ENCODE measurements at places on chromosomes 4 and X.

GRCh38 chrX:139008185-139008584, 296.7 kb upstream of the FGF13 start:
- no peak for DNase-seq

GRCh38 chr4:165838575-165838974, 34.5 kb upstream of the TLL1 start:
- no peak for DNase-seq

DNA sequence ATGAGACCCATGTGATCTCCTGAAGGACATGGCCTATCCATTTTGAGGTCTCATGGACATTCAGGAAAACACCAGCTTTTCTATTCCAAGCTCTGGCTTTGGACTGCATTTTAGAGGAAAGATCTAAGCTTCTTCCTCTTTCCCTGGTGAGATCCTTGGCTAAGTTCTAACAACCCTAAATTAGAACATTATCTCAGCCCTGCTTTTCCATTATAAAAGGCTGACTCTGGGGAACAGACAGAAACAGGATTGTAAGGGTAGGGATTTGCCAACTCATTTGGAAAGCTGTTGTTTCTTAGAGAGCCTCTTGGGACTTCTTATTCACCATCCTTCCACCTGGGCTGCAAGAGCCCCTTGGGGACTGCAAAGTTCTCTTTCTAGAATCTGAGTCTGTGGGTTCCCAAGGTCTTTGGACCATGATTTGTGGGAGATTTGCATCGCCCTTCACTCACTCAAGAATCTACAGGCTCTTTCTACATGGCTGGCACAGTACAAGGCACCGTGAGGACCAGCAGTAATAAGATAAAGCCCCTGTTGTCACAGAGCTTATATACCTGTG, 146.9 kb downstream of the FNIP2 start:
- DNase-seq: no peak

DNA sequence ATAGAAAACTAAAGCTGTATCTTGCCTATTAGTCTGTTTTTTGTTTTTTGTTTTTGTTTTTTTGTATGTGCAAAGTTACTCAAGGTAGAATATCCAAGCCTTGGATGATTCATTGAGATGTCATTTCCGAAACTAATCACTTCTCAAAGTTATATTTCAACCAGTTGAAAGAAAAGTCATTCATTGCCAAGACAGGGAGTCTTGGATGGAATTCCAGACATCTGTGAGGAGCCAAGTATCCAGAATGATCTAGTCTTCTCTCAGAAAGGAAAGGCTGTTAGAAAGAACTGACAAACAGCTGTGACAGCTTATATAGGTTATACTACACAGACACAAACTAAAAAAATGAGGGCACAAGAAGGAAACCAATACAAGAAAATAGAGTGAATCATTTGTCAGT, 141.1 kb upstream of the NDST3 start:
- DNase-seq: no peak

DNA sequence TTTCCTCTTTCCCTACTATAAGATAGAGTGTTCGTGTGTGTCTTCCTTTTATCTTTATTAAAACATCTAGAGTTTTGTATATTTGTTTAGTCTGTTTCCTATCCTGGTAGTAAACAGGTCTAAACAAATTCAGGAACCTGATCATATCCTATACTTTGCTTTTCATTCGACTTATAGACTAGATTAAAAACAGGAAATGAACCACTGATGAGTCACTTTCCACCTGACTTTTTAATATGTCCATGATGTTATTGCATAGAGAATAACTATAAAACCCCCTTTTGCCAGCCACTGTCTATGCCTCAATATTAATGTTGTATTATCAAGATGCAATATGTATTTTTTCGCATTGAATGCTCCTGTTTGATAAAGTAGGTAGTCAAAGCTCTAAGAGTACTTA, 1794.0 kb downstream of the STIM2 start:
- DNase-seq: no peak

DNA sequence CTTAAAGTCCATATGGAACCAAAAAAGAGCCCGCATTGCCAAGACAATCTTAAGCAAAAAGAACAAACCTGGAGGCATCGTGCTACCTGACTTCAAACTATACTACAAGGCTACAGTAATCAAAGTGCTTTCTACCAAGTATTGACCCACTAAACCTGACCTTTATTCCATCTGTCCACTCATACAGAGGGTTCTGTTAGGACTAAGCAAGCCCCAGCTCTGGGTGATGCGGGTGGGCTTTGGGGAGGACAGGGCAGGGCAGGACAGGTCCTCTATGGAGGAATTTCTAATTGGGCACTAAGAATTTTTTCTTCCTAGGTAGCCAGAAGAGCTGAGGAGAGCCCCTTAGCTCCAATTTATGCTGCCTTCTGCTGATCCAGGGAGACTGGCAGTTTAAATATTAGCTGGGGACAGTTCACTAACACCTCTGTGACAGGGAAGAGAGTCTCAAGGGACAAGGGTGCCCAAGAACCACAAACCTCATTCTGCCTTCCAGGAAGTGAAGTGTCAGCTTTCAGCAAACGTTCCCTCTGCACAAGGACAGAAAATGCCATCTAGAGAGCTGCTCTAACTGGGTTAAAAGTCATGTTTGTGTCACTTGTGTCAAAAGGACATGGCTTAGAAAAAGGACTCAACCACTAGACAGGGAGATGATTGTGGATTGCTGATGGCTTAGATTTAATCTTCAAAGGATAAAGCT, 143.2 kb downstream of the KIT start:
- peak; percentile 6 for DNase-seq

DNA sequence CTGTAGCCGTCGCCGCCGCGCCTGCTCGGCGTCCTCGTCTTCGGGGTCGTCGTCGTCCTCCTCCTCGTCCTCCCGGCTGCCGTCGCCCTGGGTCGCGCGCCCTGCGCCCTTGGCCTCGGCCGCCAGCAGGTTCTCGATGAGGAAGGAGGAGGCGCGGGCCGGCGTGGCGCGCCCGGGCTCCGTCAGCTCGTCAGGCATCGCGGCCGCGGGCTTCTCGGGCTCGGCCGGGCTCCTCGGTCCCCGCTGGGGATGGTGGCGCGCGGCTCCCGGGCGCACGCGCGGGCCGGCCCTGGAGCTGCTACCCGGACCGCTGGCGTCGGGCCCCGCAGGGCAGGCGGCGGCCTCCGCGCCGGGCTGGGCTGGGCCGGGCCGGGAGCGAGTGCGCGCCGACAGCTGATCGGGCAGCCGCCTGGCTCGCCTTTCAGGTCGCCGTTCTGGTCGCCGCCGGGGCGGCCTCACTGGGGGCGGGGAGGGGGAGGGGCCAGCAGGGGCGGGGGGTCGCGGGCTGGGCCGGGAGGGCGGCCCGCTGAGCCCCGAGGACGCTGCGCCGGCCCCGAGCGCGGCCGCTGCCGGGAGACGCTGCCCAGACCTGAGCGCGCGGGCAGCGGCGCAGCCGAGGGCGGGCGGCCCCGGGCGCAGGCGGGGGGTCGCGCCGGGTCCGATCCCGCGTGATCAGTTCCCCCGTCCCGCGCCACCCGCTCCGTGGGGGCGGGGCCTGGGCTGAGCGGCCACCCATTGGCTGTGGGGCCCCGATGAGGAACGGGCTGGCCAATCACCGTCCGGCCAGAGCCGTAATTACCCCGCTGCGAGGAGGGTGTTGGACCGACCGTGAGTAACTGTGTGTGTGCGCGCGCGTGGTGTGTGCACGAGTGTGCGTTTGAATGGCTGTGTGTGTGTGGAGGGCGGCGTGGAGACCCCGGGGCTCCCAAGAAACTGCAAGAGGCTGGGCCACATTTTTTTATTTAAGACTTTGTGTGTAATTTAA, at the start of gene HMX1:
HMX1 (minus strand) TSS at position 423 of the 985 bp plus-strand sequence; CDS start at position 198, 225 bp downstream.
- no peak for DNase-seq

DNA sequence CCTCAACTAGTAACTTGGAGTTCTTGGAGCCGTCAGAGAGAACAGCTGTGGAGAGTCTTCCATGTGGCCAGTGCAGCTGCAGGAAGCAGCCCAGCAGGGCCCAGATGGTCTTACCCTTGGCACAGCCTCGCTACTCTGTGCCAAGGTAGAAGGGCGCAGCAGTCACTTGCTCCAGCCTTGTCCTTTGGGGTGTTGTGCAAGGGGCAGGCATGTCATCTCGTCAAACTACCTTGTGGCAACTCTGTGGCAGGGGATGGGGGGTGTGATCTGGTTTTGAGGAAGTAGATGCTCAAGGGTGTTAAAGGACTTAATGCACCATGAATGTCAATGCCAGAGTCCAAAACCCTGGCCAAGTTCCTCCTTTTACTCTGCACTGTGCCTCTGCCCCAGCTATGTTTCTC, 34.2 kb upstream of the TBC1D14 start:
- no peak for DNase-seq

DNA sequence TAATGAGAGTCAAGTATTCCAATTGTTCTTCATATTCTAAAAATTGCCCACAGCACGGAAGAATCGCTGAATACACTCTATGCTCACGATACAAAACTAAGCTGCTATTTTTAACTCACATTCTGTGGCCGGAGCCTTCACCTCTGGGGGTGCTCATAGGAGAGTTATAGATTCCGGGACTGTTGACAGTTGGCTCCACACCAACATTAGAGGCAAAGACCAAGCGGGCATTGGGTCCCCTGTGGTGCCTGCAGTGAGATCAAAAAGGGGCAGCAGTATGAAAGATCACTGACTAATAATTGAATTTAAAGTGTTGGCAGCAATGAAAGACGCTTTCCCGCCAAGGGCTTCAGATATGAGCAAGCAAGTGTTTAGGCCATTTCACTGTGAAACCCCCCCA, 146.0 kb downstream of the TMEM144 start:
- DNase-seq: no peak

- no peak for DNase-seq
Measured at GRCh38 chrX:22340022-22340616, 67.4 kb downstream of the CBLL2 start.

- DNase-seq: no peak
Measured at GRCh38 chr4:180808862-180809261, 1434.3 kb upstream of the TENM3 start.

DNA sequence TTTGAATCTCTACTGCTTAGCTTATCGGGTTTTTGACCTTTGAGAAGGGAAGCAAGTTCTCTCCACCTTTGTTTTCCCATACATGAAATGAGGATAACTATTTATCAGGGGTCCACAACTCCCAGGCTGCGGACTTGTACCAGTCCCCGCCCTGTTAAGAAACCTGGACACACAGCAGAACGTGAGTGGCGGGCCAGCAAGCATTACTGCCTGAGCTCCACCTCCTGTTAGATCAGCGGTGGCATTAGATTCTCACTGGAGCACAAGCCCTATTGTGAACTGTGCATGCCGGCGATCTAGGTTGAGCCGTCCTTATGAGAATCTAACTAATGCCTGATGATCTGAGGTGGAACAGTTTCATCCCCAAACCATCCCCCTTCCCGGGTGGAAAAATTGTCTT, 579.5 kb downstream of the GALNTL6 start:
- DNase-seq: no peak

DNA sequence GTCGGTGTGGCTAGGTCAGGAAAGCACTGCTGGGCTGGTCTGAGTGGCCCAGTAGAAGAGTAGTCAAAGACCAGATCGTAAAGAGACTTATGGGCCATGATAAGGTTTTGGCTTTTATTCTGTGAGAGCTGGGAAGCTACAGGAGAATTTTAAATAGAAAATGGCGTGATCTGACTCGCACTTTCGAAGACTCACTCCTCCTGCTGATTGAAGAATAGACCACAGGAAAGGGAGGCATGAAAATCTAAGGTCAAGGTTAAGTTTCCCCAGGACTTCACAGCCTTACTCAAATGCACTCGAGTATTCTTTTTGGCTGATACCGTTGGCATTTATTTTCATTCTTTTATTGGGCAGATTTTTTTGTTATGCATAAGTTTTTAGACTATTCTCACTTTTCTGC, 231.4 kb upstream of the ANKRD50 start:
- no peak for DNase-seq

GRCh38 chrX:39453889-39454621, 643.7 kb downstream of the BCOR start:
- DNase-seq: no peak

DNA sequence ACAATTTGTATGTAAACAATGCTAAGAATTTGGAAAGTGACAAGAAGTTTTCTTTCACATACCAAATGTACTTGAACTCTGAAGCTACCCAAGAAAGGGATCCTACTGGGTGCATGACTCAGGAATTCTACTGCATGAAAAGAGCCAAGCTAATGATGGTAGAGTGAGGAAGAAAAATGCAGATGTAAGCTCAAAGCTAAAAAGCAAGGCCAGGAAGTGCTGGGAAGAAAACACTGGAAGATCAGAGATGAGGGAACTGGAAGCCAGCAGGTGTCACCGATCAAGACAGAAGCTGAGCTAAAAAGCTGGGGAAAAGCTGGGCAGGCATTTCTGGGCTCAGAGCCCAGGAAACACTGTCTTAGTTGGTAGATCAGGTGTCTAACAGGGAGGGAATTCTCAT, 449.1 kb downstream of the NKX6-1 start:
- no peak for DNase-seq

DNA sequence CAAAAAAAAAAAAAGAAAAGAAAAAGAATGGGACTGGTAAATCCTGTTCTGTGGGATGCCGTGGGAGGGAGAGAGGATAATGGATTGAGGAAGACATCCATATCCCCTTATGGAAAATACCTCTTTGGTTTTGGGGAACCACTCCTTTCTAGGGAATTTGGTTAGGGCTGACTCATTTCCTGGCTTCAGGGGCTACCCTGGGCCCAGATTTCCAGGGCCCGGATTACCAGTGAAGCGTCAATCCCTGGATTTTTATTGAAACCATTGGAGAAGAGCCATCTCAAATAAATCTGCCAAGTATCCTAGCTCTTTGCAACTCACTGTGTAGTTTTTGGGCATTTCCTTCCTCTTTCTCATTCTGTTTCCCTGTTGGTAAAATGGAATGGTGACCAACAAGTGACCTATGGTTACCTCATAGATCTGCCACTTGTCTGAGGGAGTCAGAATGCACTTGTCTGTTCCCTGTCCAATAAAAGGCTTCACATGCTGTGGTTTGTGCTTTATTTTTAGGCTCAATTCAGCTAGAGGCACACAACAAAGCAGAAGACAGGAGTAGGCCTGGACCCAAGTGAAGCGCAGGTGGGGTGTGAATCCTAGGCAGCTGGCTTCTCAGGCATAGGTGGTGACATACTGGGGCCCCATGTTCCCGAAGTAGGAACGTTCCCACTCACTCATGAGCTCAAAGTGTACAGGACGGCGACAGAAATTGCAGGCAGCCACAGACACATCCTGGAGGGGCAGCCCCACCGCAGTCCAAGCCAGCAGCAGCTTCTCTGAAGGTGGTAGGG, 8.6 kb downstream of the APEX2 start:
- no peak for DNase-seq

DNA sequence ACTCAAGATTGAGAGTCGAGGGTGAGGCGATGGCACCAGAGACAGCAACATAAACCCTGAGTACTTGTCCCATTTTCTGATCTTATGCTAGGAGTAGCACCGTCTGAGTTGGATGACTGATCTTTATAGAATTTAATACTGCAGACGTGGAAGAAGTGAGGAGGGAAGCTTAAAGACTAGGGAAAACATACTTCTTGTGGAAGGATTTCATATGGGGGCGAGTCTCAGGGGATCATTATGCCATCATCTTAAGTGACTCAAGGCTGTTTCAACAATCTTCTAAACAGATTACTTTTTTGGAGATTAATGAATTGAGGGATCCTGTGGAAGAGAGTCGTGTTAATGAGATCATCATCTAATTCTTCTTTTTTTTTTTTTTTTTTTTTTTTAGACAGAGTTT, 17.2 kb upstream of the FAT1 start:
- no peak for DNase-seq

GRCh38 chr4:176262243-176262642, 6.8 kb downstream of the ASB5 start:
- no peak for DNase-seq

All from central memory CD4-positive, alpha-beta T cell (primary cell).